GM03348 (cell line): ENCODE measurements at places on chromosomes 5 and 9.

GRCh38 chr9:20558566-20559016, 63.7 kb downstream of the MLLT3 start:
- DNase-seq = peak; percentile 59

DNA sequence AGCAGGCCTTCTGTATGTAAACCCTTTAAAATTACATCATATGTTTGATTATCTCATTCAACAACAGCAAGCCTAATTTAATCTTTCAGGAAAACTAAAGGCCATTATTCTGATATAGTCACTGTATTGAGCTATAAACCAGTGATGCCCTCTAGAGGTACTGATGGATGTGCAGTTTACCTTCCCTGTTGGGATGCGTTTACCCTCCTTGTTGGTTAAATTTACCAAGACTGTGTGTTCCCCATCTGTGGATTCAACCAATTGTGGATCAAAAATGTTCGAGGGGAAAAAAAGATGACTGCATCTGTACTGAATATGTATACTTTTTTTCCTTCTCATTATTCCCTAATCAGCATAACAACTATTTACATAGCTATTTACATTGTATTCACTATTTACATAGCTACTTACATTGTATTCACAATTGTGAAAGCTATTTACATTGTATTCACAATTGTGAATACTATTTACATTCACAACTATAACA, 3.7 kb upstream of the BAAT start:
- DNase-seq = no peak

GRCh38 chr9:126125177-126125576, 201.5 kb upstream of the MVB12B start:
- peak; percentile 11 for DNase-seq

DNA sequence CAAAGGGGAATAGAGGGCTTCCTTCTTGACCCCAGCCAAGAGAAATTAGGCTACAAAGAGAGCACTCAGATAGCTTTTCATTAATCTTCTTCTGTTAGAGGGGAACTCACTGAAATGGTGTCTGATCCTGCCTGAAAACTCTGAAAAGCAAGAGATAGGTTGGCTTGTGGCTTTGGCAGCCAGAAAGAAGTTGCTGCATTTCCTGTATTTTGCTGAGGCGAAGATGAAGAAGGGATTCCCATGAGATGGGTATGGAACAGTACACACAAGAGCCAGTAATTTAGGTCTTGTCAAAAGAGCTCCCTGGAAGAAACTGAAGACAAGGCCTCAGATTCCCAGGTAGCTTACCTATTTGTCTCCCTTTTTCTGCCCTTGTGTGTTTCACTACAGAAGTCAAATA, 120.9 kb upstream of the TARS1 start:
- DNase-seq = no peak

GRCh38 chr5:10481241-10481935, 39.7 kb downstream of the ROPN1L start:
- no peak for DNase-seq

GRCh38 chr5:68949256-68949655, 144.6 kb upstream of the SLC30A5 start:
- no peak for DNase-seq

DNA sequence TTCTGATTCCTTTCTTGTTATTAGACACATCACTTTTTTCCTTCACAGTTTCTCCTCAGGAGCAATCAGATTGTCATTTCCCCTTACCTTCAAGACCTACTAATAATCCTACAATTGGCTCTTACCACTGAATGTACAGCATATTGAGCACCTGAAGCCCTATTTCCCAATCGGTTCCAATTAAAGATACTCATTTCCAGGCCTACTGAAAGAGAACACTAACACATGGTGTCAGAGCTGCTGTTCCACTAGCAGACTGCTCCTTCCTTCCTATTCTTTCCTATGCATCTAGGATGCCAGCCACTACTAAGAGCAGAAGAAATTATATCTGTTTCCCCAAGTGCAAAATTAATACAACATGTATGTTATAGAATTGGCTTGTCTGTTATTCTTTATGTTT, 34.6 kb downstream of the SKIC3 start:
- no peak for DNase-seq

- no peak for DNase-seq
Measured at GRCh38 chr9:120853198-120853597, 10.5 kb upstream of the PSMD5 start.

DNA sequence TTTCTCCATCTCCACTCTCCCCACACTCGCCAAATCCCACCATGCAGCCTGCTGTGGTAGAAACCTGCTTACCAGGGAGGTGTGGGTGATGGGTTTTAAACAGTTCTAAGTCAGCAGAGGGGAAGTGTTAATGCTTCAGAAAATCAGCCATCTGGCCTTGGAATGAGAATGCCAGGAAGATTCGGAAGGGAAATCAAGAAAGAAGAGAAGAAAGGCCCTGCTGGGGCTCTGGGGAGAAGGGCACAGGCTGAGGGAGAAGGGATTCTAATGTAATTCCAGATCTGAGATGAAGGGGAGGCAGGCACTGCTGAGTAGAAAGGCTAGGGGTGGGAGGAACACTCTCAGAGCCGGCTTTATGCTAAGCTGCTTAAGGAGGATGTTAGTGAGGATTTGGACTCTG, 434.7 kb upstream of the DMAC1 start:
- DNase-seq = no peak

DNA sequence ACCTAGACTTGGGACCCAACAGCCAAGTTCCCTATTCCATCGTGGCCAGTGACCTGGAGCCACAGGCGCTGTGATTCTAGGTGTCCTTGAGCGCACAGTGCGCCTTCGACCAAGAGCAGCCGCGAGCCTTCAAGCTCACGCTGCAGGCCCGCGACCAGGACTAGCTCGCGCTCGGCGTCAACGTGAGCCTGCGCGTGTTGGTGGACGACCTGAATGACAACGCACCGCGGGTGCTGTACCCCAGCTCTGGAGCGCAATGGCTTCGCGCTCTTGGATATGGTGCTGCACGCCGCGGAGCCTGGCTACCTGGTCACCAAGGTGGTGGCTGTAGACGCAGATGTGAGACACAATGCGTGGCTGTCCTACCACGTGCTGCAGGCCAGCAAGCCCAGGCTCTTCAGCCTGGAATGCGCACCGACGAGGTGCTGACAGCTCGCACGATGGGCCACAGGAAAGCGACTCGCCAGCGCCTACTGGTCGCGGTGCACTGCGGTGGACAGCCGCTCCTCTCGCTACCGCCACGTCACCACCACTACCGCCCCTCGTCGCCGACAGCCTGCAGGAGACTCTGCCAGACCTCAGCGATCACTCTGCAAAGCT, 11.4 kb downstream of the PCDHGA12 start:
- DNase-seq = no peak
